ENCODE measurements at places on chromosomes 16 and 17.

DNA sequence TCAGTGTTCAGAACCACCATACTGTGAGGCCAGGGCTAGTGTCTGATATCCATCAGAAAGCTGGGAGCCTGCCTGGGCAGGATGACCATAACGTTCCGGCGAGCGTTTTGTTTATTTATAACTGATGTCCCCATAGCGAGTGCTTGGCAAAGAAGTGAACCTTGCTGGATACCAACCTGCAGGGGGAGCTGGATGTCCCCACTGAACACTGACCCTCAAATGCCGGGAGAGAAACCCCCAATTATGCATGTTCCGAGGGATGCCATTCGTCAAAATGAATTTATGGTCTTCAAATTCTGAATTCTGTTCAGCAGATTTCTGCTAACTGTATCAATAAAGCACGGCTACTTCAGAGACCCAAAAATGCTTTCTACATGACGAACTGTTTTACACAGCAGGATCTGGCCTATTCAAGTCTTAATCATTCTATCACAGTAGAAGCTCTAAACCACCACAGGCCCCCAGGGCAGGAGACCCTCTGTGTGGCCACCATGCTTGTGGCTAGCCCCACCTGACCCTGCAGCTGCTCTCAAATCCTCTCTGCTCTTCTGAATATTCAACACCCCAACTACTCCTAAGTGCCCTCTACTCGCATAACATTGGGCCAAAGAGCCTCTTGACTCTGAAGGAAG, 15.2 kb downstream of the MED24 start:
- DNase-seq: peak; percentile 79

GRCh38 chr16:80656711-80657150, 115.9 kb downstream of the DYNLRB2 start:
- no peak for DNase-seq

DNA sequence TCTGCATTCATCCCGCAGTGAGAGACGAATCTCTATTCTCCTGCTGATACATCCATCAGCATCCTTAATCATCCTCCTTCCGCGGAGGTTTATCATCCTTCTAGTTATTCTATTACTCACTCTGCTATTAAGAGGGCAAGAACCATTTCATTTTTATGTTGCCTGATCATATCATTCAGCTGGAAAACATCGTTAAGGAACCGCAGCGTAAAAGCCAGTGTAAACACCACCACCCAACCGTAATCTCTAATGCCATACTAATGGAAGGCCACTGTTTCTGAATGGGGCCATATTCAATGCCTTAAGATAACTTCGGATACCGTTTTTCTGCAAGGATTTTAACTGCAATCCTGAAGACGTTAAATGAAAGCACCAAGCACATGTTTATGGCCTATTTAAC, 36.7 kb upstream of the ERCC4 start:
- DNase-seq: no peak

GRCh38 chr17:46072998-46073397, 73.9 kb downstream of the STH start:
- peak; percentile 84 for DNase-seq

DNA sequence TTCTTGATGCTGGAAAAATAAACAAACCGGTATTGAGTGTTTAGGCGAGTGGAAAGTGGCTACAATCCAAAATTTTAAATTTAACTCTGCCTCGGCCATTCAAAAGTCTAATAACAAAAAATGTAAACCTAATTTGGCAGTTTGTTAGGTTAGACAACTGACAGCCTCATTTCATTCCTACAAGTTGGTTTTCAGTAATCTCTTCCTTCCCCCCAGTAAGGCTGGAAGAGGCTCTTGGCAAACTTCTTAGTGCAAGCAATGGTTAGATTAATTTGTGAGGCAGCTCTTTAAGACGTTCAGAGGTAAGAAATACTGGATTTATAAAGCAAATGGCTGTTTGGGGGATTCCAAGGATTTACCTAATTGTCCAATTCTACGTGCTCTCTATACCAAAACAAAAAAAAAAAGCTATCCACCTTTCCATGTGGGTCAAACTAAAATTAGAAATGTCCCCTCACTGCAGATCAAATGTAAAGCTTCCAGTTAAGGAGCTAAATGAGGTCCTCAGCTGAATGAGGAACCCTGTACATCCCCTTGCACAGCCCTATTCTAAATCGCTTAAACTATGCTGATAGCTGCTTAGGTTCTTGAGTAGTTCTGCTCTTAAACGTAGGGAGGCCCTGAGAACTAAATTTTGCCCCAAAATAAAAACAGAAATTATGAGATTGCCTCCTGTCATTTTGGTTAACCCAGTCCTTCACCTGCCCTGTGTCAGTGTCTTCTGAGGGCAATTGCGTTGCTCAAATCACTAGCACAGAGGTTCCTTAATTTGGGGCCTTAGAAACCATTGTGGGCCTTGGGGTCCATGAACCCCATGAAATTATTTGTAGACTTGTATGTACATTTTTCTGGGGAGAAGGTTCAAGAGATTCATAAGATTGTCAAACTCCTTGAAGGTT, 2.9 kb downstream of the HEXIM1 start:
- no peak for DNase-seq

DNA sequence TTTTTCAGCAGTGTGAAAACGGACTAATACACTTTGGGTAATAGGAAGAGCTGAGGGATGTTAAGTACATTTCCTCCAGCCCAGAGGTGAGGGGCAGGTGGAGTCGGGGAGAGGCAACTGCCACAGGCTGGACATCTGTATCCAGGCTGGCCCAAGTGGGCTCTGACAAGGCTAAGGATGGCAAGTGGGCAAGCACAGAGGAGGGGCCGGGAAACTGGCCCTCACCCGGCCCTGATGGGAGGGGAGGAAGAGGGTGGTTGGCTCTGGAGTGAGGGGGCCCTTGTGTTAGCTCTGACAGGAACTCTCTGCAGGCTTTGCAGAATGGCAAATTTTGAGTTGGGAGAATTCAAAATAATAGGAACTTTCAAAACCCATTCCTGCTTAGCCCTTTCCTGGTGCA, 251.0 kb upstream of the TNRC6C start:
- no peak for DNase-seq

GRCh38 chr17:27489045-27489715, 32.9 kb downstream of the KSR1 start:
- DNase-seq: no peak

- no peak for DNase-seq
Observed at GRCh38 chr17:63930951-63931575, 1.1 kb downstream of the CD79B start.

GRCh38 chr17:10751563-10751962, 21.7 kb upstream of the TMEM220 start:
- no peak for DNase-seq

DNA sequence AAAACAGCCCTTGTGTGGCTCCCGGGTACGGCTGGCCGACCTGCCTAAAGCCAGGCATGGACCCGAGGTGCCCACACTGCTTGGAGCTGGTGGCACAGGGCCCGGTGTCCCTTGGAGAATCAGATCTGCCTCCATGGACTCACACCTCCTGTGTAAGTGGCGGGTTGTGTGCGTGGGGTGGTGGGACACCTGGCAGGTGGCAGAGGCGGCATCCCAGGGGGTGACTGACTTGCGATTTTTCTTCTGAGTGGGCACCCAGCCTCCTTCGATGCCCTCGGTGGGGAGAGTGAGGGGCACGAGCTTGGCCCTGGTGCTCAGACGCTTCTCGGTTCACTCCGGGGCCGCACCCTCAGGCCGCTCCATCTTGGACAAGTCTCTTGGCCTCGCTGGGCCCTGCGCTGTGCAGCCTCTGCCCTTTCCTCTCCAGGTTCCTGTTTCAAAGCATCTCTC, 35.8 kb downstream of the METRNL start:
- DNase-seq: no peak

GRCh38 chr17:31877911-31878702, 19.1 kb upstream of the COPRS start:
- no peak for DNase-seq

GRCh38 chr16:10979717-10980601, 35.6 kb downstream of the CLEC16A start:
- DNase-seq: no peak

DNA sequence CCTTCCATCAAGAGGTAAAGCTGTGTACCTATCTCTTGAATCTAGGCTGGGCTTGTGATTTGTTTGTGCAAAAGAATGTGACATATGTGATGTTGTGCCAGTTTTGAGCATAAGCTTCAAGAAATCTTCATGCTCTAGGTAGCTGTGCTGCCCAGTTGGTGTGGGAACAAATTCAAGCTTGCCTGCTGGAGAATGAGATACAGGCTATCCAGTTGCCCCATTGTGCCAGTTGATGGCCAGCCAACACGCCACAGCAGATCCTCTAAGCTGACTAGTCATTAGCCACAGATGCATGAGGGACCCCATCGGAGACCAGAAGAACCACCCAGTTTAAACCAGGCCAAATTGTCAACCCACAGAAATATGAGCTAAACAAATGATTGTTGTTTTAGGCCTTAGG, 180.5 kb upstream of the MPHOSPH6 start:
- no peak for DNase-seq

DNA sequence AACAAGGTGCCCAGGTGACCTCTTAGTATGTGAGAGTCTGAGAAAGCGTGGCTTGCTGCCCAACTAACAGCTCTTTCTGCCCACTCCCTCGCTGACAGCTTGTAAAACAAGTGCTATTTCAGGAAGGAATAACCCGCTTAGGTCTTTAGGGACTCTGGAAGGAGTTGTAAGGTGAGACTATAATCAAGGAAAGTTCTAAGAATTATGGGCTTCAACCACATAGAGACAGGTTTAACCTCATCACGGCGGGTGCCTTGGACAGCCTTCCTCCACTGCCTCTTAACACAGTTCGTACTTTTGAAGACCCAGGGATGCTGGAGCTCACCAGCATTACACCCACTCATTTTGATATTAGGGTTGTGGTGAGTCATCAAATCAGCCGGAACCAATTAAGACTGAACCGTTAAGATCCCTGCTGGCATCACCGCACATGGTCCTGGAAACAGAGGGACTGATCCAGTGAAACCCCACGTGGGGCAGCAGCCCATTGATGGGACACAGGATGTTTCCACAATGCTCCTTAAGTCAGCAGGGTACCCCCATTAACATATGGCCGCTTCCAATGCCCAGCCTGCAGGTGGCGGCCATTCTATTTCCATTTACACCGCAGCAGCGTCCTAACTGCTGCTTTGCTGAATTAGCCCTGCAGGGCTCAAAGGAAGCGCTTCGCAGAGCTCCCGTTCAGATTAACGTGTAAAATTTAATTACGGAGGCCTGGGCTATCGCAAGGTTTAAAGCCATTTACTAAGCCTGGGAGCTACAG, 176.6 kb upstream of the SDK2 start:
- no peak for DNase-seq

- no peak for DNase-seq
Observed at GRCh38 chr16:782766-783403, 5.3 kb downstream of the RPUSD1 start.
